Stimulated activated CD8-positive, alpha-beta memory T cell treated with anti-CD3 and anti-CD28 coated beads, Interleukin-12 subunit alpha, Interleukin-12 subunit beta, amount 100 ng/mL, for 1 hour (primary cell): ENCODE measurements at places on chromosomes 6 and 20.

DNA sequence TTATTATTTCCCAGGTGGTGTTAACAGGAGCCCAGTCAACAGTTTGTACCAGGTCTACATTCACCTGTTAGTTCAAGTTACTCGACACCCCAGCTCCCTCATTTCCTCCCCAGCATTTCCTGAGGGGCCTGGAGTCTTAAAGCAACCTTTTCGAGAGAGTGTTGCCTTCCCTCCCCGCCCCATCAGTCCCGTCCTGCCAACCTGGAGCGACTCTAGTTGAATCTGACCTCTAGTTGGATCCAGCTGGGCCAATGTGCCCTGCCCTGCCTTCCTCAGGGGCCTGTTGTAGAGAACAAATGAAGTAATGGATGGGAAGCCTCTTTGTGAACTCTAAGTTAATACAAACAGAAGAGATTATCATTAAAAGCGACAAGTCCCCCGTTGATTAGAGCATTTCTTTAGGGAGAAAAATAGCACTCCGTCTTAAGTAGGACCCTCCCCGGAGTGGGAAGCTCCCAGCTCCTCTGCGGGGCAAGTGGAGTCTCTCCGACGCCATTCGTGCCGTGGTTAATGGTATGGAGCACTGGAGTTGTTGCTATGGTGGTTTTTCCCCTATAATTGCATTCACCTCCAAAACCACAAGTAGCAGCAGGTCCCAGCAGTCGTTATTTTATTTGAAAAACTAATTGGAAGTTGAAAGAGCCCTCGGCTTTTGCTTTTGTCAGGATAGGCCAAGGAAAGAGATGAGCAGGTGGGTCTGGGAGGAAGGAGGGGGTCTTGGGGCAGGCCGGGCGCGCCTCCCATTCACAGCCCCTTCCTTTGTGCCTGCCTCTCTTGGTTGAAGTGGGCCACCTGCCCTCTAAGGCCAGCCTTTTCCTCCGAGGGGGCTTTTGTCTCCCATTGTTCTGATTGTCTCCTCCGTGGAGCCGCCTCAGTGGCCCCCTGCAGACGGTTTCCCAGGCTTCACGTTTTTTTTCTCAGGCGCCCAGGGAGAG is 16.1 kb downstream of the GHRH start:
- no peak for DNase-seq

DNA sequence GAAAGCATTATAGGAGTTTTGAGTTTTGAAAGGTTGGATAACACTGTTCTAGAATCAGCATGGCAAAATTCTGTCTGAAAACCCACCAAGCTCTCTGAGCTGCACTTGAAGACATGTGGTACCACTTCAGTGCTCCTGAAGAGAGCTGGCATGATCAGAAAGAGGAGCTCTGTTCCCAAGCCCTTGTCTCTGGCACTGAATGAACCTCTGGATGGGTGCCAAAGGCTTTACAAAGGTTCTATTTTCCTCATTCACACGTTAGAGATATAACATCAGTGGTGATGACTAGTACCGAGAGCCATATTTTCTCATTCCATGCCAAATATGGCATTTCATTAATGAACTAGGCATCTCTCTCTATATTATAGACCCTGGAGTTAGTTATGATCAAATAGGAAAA is 301.8 kb upstream of the ID4 start:
- DNase-seq, result no peak

- no peak for DNase-seq
Observed at GRCh38 chr6:131754715-131755567, 44.1 kb upstream of the CTAGE9 start.

GRCh38 chr6:109840796-109841195 is 137.3 kb upstream of the GPR6 start:
- DNase-seq, result no peak

DNA sequence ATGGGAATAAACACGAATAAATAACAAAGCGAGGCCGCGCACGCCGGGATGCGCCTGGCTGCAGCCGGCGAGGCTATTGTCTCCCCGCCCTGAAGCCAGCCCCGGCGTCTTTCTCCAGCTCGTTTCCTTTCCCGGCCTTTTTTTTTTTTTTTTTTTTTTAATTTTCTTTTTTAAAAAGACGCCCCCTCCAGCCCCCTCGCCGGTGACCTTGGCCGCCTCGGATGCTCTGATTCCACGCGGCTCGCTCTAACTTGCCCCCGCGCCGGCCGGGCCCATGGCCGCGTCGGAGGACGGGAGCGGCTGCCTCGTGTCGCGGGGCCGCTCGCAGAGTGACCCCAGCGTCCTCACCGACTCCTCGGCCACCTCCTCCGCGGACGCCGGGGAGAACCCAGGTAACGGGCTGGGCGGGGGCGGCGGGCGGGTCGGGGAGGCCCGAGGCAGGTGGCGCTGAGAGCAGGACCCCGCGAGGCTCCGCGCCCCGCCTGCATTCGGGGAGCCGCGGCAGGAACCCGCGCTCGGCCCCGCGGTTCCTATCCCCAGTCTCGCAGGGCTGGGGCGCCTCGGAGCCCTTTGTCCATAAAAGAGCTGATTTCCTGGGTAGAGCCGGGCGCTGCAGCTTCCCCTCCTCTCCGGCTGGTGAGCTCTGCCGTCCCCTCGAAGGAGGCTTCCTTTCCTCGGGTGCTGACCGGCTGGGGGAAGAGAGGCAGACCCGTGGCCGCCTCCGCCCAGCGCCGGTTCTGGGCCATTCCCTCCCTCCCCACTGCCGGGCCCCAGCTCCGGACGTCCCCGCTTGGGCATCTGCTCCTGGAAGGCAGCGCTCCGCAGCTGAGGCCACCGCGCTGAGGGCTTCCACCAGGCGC is 631 bp downstream of the PHACTR3 start:
- DNase-seq, result no peak

GRCh38 chr20:10249048-10249770 is 30.6 kb downstream of the SNAP25 start:
- DNase-seq, result no peak

GRCh38 chr6:18100296-18100695 is 22.2 kb downstream of the NHLRC1 start:
- DNase-seq, result no peak

GRCh38 chr20:19730706-19731105 is 27.4 kb upstream of the RIN2 start:
- DNase-seq, result no peak

- DNase-seq, result no peak
Observed at GRCh38 chr20:41784209-41784958, 166.2 kb upstream of the CHD6 start.

- no peak for DNase-seq
Observed at GRCh38 chr20:11182720-11183119, 508.9 kb upstream of the JAG1 start.

GRCh38 chr6:148947621-148948444 is 201.0 kb downstream of the UST start:
- peak; percentile 69 for DNase-seq

DNA sequence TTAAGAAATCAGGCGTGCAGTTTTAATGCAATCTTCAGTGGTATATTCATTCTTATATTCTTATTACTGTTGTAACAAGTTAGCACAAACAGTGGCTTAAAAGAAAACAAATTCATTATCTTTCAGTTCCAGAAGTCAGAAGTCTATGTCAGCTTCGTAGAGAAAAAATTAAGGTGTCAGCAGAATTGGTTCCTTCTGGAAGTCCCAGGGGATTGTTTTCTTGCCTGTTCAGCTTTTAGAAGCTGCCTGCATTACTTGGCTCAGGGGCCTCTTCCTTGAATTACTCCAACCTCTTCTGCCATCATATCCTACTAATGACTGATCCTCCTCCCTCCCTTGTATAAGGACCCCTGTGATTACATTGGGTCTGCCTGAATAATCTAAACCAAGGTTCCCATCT is 243.9 kb downstream of the ZNF217 start:
- no peak for DNase-seq

DNA sequence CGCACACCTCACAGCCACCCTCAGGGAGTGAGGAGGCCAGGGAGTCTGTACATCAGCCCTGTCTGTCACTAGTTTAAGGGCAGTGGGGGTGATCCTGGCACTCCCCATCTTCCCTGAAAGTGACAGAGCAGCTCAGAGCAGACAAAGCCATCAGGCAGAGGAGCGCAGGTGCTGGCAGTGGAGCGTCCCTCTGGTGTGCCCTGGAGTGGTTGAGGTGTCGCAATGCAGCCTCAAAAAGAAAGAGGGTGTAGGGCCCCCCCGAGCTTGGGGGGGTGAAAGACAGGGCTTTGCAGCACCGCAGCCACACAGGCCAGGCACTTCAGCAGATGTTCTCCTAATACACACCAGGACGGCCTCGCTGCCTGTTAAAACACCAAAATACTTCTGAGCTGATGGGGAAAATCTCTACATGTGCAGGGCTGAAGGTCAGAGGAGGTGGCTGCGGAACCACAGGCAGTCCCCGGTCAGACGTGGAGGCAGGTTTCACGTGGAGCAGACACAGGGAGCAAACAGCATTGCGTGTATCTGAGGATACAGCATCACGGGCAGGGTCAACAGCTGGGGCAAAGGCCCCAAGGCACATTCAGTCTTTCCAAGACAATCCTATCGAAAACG is 69.5 kb downstream of the PREX1 start:
- DNase-seq, result no peak

DNA sequence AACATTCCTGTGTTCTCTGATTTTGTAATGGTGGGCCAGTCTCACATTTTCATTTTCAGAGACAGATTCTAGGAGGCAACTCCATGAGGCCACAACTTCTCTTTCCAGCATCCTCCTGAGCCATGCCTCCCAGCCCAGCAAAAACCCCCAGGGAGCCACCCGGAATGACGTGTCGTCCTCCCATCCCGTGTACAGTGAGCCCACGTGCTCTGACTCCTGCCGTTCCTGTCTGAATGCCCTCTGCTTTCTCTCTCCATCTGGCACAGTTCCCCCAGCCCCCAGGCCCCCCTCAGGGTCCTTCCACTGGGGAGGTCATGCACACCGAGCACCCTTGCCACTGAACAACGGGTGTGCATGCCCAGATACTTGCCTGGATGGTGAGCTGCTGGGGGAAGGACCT is 38.0 kb downstream of the C20orf203 start:
- no peak for DNase-seq

DNA sequence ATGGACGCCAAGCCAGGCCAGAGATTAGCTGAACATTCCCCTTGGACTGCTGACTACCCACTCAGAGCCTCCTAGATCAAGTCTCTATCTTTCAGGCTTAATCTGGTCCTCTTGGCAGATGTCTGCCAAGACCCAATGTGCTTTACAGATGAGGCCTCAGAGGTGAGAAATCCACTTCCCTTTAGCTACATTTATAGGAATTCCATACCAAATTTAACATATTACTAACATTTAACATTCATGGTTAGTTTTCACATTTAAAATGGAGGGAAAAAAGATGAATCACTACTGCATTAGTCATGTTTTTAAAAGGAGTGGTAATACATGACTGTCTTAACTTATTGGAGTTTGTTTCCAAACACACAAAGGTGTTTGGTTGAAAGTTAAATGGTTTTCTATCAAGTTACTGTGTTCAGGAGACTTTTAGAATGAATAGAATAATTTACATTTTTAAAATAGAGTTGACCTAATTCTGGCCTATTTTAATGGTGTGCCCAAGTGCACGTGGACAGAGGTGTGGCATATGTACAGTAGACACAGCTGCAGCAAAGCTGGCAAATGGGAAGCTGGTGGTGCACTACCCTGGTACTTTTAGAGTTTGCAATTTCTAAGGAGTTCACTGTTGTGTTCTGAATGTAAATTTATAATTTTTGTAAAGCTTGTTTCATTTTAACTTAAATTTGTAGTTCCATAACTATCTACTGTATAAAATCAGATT is 41.9 kb upstream of the CALHM6 start:
- no peak for DNase-seq

DNA sequence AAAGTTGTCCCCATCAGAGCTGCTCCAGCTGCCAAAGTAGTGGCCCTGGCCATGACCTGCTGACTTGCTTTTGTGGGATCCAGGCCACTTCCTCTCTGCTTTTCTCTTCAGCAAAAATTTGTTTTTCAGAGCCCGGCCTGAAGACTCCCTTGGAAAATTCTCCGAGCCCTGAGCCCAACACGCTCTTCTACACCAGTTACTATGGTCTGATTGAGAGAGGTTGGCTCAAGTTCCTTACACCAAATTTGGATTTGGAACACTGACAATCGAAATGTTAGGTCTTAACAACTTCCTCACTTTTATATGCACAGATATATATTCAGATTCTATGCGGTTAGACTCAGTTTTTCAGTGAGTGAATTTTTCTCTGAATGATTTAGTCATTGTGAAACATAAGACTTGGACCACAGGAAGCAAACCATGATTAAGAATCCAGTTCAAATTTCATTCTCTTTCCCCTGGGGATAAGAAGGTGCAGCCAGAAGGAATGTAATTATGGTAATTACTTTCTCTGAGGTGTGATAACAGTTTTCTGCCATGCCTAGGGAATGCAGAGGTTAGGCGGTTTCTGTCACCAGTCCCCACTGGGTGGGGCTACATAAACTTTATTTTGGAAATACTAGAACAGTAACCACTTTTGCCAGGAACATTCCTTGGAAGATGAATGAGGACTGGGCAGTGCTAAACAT is 365.2 kb downstream of the SYNE1 start:
- no peak for DNase-seq

GRCh38 chr6:41469156-41470028 is 76.8 kb upstream of the FOXP4 start:
- DNase-seq, result no peak

DNA sequence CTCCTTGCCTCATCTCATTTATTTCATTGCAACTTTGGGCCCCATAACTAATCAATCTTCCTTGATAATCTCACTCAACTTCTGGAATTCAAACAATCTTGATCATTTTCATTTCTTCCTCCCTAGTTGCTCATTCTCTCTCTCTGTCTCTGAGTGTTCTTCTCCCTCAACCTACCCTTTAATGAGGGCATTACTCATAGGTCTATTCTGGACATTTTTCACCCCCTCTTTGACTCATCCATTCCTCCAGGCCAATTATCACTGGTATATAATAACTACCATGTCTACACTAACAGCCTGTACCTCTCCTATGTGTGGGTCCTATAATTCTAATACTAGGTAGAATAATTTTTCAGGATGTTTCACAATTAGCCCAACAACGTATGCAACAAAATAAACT is 78.8 kb downstream of the COL21A1 start:
- DNase-seq, result no peak

- no peak for DNase-seq
Observed at GRCh38 chr6:21747441-21747840, 153.9 kb downstream of the SOX4 start.

- DNase-seq, result no peak
Observed at GRCh38 chr6:11162262-11162661, 50.7 kb upstream of the ERVFRD-1 start.

GRCh38 chr6:115456848-115457247 is 603.8 kb downstream of the FRK start:
- DNase-seq, result no peak

DNA sequence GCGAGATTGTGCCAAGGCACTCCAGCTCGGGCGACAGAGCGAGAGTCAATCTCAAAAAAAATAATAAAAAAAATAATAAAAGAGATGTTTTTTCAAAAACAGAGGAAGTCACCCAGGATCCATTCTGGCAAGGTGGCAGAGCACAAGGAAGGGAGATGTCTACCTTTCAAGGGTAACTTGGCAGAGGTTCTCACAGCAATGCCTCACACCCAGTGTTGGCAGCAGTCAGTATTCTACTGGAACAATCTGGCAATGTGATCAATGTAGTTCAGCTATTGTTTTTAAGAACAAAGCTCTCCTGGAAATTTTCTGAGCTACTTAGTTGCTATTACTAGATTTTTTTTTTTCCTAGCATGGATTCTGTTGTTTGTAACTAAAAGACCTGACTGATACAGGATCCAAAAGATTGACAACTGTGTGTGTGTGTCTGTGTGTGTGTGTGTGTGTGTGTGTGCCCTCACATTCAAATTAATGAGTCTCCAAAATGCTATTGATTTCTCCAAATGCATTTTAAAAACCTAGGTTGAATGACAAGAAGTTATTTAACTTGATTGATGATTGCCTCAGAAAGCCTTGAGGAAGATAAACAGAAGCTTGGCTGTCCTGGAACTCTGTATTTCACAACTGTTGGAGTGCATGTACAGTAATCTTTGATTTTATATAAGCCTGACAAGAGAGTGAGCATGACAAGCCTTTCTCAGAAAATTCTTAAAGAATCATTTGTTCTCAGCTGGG is 114.1 kb upstream of the RREB1 start:
- DNase-seq, result no peak
